ENCODE measurements at places on chromosomes 3 and 15.

- DNase-seq, result no peak
Measured at GRCh38 chr3:8451696-8452095, 49.9 kb upstream of the LMCD1 start.

DNA sequence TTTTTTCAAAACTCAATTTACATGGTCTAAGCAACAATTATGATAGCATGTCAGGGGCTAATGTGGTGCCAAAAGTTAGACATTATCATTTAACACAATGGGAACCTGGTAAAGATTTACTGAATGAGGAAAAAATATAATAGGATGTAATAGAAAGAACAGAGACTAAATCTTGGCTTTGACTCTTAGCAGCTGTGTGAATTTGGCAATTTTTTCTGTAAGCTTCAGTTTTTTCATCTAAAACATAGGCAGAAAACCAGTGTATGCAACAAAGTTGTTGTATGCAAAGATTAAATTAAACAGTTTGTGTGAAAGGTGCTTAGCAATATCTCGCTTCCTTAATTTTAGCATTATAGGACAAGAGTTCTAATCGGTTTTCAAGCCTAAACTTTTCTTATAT lies 57.6 kb downstream of the ZBTB20 start:
- DNase-seq, result no peak

- DNase-seq, result no peak
Measured at GRCh38 chr3:8338424-8338823, 163.2 kb upstream of the LMCD1 start.

- DNase-seq, result no peak
Measured at GRCh38 chr3:157752956-157753786, 250.0 kb upstream of the VEPH1 start.

DNA sequence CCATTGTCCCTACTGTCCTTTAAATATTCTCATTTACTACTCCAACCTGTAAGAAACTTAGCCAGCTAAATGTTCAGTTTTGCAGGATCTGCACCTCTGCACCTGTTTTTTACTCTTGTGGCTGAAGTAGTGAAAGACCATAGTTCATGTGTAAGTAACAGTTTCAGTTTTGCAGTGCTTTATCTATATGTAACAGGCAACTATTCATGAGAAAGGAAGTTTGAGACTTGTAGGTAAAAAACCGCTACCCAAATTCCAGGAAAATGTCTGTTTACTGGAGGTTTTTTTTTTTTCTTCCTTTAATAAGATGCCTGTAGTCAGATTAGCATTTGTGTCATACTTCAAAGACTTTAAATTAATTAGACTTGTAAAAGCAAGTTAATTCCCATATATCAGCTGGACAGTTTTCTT lies 25.4 kb upstream of the MBNL1 start:
- no peak for DNase-seq

GRCh38 chr15:63833021-63833696 lies 589 bp downstream of the HERC1 start:
- DNase-seq, result peak; percentile 28

Data from posterior cingulate gyrus (tissue), 11 donors.